ENCODE measurements at places on chromosomes 1 and 21. TPM values are rescaled to one million over a fixed set of nuclear protein-coding genes. Genes with fewer than 3 reads are reported as not detected.

DNA sequence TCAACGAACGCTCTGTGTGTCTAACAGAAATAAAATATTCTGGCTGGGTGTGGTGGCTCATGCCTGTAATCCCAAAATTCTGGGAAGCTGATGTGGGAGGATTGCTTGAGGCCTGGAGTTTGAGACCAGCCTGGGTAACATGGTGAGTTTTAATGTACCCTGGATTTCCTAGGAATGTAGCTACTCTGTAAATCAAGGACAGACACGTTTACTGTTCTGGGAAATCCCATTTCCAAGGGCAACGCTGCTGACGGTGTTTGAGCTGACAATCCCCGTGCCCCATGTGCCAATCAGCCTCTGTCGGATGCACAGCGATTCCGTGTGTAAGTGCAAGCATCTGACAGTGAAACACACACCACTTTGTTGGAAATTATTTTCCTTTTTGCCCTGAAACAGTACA lies 8.0 kb downstream of the CORT start:
- no peak for DNase-seq

GRCh38 chr1:62237950-62238374 lies 43.3 kb downstream of the L1TD1 start:
- no peak for DNase-seq

The ETNK2 gene
- 4.5 TPM for total RNA-seq

DNA sequence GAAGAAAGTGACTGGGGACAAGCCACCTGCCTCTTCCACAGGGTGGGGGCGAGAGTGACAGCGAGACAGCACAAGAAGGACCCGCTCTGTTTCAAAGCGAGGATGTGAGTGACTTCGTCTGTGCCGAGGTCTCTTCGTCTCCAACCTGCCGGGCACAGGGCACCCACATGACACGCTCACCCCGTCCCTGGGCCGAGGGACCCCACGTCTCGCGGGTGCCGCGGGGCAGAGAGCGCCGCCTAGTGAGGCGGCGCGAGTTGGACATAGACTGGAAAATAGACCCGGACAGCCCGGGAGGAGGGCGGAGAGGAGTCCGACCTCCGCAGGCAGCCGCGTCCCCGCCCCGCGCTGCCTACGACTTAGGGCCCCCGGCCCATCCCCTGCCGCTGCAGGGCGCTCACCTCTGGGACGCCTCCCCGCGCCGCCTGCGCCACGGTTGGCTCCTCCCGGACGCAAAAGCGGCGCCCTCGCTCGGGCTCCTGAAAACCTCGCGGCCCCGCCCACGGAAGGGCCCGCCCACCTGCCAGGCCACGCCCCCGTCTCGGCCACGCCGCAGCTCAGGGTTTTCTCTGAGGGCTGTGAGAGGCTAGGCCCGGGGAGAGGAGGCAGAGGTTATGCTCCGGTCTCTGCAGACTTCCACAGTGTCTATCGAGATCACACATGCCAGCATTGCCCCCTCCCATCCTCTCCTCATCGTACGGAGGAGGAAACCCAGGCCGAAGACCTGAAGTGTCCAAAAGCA lies at the start of gene TLR5:
TSS of gene TLR5 (minus strand) at position 454 of the 742 bp plus-strand sequence. CDS start 30,217 bp downstream, outside the sequence.
- DNase-seq: peak; percentile 96

- no peak for DNase-seq
These were observed 46.9 kb downstream of the PTP4A2 start for GRCh38 chr1:31891280-31891679.

The LRRC3 gene
- 1.1 TPM for total RNA-seq

- DNase-seq: no peak
These were observed 134.8 kb upstream of the WNT4 start for GRCh38 chr1:22277662-22278061.

- DNase-seq: no peak
These were observed 4.0 kb upstream of the RCAN3 start for GRCh38 chr1:24498589-24498988.

The CLDN8 gene
- not detected for total RNA-seq

DNA sequence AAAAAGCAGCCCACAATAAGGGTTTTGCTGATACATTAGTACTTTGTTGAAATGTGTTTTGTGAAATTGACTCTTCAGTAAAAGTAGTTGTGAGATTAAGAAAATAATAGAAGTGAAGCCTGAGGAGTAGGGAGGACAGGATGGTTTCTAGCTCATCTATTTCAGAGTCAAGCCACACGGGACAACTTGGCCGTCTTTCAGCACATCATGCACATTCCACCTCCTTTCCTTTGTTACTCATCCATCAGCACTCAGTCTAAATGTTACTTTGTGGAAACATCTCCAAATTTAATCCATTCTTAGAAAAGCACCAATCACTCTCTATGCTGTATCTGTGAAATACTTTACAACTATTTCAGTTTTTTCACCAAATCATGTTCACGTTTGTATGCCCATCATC lies 223.3 kb downstream of the FGGY start:
- no peak for DNase-seq

GRCh38 chr1:11646317-11646716 lies 7.9 kb downstream of the FBXO2 start:
- no peak for DNase-seq

DNA sequence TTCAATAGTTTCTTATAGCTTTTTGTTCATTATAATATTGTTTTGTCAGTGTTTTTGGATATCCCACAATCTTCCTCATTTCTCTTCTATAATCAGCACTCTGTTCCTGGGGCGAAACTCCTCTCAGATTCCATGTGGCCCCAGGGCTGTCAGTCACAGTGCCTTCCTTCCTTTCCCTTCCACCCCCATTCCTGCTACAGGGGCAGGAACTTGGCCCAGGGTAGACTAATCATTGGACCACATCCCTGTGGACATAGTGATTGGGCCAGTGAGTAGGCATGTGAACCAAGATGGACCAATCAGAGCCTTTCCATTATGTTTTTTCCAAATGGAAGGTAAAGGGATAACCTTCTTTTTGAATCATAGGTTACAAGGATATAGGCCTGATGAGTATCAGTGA lies 78.3 kb downstream of the PGM1 start:
- DNase-seq: no peak

DNA sequence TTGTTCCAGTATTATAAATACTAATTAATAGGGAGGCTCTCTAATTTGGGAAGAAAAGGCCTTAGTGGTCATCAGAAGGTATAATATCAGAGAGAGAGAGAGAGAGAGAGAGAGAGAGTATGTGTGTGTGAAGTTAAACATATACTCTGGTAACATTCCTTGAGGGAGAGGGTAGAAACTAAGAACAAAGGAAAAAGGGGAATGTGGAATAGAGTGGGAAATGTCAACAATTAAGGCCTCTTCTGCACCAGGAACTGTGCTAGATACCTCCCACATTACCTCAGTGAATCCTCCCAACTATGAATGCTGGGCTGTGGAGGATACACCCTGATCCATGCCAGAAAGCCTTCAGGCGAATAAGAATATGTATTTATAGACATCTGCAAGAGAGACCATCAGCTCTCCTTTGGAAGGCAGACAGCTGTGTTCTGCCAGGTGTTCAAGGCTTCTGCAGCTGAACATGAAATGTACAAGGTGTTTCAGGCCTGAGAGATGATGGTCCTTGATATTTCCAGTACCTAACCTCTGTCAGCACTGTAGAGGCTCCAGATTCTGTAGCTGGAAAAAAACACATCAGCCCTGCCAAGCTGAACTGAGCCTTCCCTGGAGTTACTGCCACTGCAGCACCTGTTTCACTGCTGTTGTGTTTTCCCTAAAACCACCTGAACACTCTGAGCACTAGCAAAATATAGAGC lies 29.1 kb downstream of the TBX15 start:
- no peak for DNase-seq

GRCh38 chr1:232111611-232112010 lies 485.0 kb downstream of the DISC1 start:
- no peak for DNase-seq

The EXTL1 gene
- total RNA-seq: 3.0 TPM

GRCh38 chr1:182771187-182771984 lies 18.2 kb upstream of the NPL start:
- no peak for DNase-seq

The OR6N1 gene
- total RNA-seq: not detected

DNA sequence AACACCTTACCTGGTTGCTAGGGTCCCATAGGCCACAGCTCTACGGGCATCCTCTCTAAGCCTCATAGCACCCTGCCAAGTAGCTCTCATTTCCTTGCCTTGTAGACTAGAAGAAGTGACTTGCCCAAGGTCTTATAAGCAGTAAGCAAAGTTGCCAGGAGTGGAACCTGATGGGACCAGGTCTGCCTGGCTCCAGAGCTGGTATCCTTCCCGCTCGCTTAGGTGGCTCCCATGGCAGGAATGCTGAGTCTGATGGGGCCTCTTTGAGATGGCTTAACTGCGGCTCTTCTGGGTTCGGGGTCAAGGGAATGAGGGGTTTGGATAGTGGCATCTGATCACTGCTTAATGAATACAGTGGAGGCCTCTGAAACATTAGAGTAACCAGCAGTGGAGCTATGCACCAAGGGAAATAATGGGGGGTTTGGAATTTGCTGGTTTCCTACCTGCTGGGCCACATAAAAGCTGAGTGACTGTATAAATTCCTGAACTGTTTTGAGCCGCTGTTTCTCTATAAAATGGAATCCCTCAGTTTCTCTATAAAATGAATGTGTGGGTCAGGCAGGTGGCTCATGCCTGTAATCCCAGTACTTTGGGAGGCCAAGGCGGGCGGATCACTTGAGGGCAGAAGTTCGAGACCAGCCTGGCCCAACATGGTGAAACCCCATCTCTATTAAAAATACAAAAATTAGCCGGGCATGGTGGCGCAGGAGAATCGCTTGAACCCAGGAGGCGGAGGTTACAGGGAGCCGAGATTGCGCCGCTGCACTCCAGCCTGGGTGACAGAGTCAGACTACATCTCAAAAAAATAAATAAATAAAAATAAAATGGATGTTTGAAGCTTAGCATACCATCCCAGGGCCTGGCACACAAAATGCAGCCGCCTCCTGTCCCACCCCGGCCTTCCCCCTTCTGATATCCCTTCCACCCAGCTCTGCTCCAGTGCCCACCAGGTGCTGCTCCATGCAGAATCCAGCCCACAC lies 12.4 kb downstream of the FAM151A start:
- no peak for DNase-seq

- no peak for DNase-seq
These were observed 53.8 kb downstream of the NGF start for GRCh38 chr1:115284209-115284608.

The MROH7 gene
- total RNA-seq: 7.5 TPM

Measured in right cardiac atrium (tissue), 5 donors.